ENCODE measurements at places on chromosomes 1 and 21. TPM values are rescaled to one million over a fixed set of nuclear protein-coding genes. Genes with fewer than 3 reads are reported as not detected.

DNA sequence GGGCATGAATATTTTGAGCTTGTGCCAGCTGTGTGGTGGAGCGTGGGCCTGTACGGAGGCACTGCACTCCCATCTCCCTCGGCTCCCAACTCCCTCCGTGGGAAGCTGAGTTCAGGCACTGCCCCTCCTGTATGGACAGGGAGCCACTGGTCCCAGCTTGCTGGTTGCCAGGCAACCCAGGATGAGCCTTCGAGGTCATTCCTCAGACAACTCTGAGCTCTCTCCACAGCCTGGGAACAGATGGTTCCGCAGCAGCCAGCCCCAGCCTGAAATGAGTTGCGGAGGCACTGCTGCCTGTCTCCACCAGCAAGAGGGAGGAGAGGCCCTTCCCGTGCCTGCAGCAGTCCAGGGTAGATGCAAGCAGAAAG, 58.4 kb upstream of the TENT5B start:
- no peak for DNase-seq

DNA sequence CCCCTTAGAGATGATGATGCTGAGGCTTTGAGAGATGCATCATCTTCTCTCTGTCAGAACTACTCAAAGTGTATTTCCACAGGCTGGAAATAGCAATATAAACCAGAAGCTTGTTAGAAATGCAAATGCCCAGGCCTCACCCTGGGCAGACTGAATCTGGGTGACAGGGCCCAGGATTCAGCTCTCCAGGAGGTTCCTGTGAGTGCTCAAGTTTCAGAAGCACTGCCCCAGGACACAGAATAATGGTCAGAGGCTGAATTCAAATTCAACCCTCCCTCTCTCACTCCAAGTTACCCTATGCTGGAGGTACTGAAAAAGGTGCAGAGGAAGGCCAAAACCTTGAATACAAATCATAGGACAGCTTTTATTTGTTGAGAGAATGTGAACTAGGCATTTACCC, 98.5 kb upstream of the NGF start:
- no peak for DNase-seq

- DNase-seq, result no peak
These were observed 74.9 kb downstream of the FASLG start for GRCh38 chr1:172733815-172734214.

DNA sequence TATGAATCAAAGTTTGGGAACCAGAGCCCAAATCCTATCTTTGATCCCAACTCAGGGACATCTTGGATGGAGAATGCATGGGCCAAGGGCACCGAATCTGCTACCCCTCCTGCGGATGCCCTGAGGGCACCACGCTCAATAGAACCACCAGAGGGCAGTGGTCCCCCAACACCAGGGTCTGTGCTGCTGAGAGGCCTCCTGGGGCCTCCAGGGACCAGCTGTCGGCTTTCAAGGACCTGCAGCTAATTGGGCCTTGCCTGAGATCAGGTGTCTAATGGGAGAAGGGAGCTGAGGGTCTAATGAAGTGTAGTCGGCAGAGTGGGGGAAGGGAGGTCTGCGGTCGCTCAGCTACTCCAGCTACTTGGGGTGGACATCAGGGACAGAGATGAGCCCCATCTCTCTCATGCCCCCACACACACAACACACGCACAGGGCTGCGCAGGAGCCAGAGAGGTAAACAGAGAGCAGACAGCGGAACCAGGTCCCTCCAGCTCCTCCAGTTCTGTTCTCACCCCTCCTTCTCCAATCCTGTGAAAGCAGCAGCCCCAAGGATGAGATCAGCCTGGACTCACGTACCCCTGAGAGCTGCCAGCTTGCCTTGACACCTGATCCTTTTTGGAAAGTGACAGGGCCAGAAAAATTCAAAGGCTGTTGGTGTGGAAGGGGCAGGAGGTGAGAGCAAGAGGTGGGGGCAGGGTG, 34.9 kb upstream of the PPP1R15B start:
- peak; percentile 57 for DNase-seq

- peak; percentile 23 for DNase-seq
These were observed 9.8 kb upstream of the F5 start for GRCh38 chr1:169595764-169596711.

DNA sequence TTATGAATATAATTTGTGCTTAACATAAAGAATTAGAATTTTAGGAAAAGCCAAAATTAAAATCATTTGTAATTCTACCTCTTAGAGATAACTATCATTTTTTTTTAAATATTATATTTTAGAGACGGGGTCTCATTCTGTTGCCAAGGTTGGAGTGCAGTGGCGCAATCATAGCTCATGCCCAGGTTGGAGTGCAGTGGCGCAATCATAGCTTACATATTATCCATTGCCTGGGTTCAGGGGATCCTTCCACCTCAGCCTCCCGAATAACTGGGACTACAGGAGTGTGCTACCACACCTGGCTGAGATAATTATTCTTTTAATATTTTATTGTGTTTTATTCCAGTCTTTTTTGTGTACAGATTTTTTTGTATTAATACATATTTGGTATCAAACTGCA, 8.3 kb downstream of the RASAL2 start:
- no peak for DNase-seq

GRCh38 chr1:202351725-202352124, 3.2 kb downstream of the PPP1R12B start:
- no peak for DNase-seq

DNA sequence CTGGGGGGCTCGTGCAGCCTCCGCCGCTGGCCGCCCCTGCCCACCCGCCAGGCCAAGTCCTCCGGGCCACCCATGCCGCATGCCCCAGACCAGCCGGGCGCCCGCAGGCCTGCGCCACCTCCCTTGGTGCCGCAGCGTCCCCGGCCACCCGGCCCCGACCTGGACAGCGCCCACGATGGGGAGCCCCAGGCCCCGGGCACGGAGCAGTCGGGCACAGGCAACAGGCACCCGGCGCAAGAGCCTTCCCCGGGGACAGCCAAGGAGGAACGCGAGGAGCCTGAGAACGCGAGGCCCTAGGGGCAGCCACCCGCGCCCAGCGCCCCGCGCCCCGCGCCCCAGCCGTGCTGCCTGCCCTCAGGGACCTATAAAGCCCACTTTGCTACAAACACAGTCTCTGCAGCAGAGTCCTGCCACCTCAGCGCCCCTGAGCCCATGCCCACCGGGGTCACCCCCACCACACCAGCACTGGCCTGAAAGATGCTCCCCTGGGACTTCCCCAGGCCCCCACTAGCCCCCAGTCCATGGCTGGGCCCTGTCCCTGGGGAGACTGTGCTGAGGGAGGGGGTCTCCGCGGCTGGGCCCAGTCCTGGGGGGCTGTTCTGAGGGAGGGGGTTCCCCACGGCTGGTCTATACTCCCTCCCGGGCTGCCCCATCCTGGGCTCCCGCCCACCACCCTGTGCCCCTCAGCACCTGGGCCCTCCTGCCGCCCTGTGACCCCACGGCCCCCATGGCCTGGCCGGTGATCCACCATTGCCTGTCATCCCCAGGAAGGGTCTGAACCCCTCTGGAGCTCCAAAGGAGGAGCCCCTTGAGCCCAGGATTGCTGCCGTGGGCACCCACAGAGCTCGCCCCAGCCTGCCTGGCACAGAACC, 8.6 kb downstream of the TNFRSF18 start:
- no peak for DNase-seq

GRCh38 chr1:101247404-101248287, 10.8 kb downstream of the S1PR1 start:
- no peak for DNase-seq

DNA sequence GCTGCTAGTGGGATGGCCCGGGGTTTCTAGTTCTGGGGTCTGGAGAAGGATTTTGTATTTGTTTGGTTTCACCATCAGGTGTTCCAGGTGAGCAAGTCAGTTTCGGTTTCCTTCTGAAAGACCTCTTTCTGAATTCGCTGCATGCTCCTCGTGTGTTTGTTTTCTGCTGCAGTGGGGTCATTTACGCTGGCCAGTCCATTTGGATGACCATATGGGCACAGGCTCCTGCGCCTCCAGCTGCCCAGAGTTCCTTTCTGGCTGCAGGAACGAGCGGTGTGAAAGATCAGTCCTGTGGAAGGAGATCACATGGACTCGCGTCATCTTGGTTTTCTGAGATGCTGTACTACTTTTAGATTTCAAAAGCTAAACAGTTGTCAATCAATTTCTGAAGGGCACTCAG, 83.7 kb upstream of the GCLM start:
- DNase-seq, result no peak

GRCh38 chr21:35840197-35840799, 220.0 kb downstream of the SETD4 start:
- DNase-seq, result peak; percentile 51

GRCh38 chr1:18722270-18722669, 91.6 kb downstream of the PAX7 start:
- no peak for DNase-seq

- no peak for DNase-seq
These were observed 2.1 kb upstream of the SLC45A1 start for GRCh38 chr1:8315573-8316475.

DNA sequence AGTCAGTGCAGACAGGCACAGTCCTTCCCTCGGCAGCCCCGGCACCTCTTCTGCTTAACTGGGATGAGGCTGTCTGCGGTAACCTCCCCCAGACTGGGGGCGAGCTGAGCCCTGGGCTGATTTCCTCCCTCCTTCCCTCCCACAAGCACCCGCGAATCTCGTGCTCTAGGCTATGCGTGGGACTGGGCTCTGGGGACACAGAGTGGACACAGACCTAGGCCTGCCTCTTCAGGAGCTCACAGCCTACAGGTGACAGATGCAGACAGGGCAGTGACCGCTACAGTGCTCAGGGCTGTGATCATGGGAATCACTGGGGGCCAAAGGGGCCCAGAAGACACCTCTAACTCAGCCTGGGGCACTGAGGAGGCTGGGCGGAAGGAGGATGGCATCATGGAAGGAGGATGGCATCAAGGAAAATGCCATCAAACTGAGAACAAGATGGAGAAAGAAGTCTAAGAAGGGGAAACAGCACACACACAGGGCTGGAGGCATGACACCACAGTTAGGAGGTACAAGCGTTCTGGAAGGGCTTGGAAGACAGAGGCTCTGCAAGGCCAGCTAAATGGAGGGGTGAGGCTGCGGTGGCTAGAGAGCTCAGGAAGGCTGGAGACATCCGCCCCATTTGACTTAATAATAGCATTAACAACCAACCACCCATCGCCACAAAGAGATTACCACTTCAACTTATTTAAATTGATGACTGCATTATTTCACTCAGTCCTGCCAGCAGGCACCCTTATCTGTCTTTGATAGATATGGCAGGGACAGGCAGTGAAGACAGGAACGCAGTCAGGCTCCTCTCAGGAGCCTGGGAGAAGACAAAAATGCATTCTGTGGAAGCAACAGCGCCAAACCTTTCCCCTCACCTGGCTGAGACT, 4.2 kb downstream of the TTC39A start:
- DNase-seq, result no peak

DNA sequence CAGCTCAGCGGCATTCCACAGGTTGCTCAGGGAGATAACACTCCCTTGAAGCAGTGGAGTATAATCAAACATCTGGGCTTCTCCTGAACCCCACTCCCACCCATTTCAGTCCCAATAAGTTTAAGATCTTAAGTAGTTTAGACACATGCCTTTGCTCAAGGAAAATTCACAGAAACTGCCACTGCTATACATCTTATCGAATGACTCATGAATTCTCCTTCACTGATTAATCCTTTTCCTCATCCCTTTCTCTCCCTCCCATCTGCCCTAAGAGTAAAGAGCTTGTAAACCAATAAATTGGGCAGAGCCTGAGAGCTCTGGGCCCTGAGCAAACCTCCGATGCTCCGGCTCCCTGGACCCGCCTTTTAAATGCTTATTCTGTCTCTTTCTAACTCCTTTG, 10.2 kb downstream of the VN1R5 start:
- DNase-seq, result no peak

DNA sequence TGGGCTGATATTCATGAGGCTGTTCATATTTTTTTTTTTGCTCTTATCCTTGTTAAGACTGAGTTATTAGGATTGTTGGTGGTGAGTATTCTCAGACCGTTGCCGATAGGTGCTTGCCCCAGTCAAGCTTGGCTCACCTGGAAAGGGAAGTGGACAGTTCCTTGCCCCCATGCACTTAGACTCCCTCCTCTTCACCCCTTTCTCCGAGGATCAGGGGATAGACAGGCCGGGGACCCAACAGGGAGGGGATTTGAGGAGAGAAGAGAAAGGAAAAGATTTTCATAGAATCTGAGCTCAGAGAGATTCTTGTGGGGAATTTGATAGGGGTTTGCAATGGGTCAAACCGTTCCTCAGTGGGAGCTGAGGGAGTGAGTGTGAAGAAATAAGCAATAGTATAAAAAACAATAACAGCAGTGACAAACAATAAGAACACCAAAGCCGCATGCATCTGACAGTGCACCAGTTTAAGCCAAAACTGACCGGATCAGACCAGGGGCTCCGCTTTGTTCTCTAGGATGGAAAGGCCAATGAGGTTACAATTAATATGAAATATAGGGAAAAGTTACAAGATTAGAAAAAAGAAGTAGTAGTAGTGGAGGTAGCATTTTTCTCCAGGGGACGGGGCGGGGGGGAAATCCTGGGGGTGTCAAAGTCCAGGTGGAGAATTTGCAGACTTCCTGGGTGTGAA, 8.9 kb downstream of the PAX7 start:
- DNase-seq, result no peak

DNA sequence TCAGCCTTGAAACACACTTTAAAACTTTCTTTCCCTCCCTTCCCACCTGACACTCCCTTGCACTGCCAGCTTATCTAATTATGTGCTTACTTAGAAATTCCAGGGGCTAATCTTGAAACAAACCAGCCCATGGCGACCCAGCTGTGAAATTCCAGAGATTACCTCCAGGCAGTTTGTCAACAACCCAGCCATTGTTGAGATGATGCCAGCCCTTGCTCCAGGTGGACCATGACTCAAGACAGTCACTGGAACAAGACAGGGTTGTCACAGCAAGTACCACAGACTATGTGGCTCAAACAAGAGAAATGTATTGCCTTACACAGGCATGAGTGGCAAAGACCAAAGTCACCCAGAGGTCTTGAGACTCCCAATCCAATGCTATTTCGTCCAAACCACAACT, 7.9 kb downstream of the FYB2 start:
- no peak for DNase-seq

GRCh38 chr1:225710804-225711203, 57.9 kb upstream of the ENAH start:
- DNase-seq, result no peak

DNA sequence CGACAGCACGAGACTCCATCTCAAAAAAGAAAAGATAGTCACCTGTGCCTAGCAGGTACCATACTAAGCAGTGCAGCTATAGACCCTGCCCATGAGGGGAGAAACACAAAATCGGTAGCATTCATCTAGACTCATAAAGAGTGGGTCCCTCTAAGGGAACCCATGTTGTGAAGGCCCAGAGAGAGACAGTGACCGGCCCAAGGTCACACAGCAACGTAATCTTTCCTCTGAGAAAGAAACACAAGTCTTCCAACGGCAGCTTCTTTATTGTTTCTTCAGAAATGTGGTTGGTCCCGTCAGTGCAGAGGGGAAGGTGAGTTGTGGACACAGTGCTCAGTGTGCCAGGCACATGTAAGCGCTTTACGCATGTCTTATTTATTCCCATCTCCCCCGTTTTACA, 198.6 kb upstream of the TMEM51 start:
- no peak for DNase-seq

GRCh38 chr1:153880962-153881361, 41.8 kb downstream of the GATAD2B start:
- peak; percentile 95 for DNase-seq

GRCh38 chr1:79902418-79902817, 895.9 kb upstream of the ADGRL4 start:
- no peak for DNase-seq

Gene MCOLN3
- 7.5 TPM for polyA plus RNA-seq

Gene HSPA6
- 0.28 TPM for polyA plus RNA-seq

Gene PROK1
- 0.48 TPM for polyA plus RNA-seq

Gene RIPPLY3
- 2.3 TPM for polyA plus RNA-seq

Gene AIRE
- polyA plus RNA-seq, result 0.32 TPM

Gene SESN2
- polyA plus RNA-seq, result 15.0 TPM

Gene KIRREL1
- 178 TPM for polyA plus RNA-seq

Gene LCE3E
- polyA plus RNA-seq, result not detected

Gene CLCNKA
- 15.8 TPM for polyA plus RNA-seq

Gene ELAPOR1
- polyA plus RNA-seq, result 1.8 TPM

Gene JAM2
- 10.5 TPM for polyA plus RNA-seq

All from right renal cortex interstitium (tissue), 3 donors.